ENCODE measurements at places on chromosomes 4 and X. TPM values are rescaled to one million over a fixed set of nuclear protein-coding genes. Genes with fewer than 3 reads are reported as not detected.

The PITX2 gene
- total RNA-seq: not detected

The RRH gene
- not detected for total RNA-seq

The SPOCK3 gene
- total RNA-seq: 1.4 TPM

The HTRA3 gene
- total RNA-seq: 20.0 TPM

The PTCHD1 gene
- total RNA-seq: 19.6 TPM

The CXCL5 gene
- total RNA-seq: not detected

The CT45A5 gene
- not detected for total RNA-seq

The NRK gene
- 3.4 TPM for total RNA-seq

The CWH43 gene
- not detected for total RNA-seq

The USP26 gene
- not detected for total RNA-seq

The TMEM271 gene
- 0.36 TPM for total RNA-seq

The PSAPL1 gene
- not detected for total RNA-seq

The TMEM150C gene
- total RNA-seq: 25.7 TPM

The YY2 gene
- 2.3 TPM for total RNA-seq

The GYPA gene
- total RNA-seq: not detected

The MMGT1 gene
- total RNA-seq: 32.5 TPM

The TBX22 gene
- not detected for total RNA-seq

The NXF2 gene
- total RNA-seq: not detected

The PLP1 gene
- total RNA-seq: 112 TPM

The PROM1 gene
- total RNA-seq: 2.8 TPM

The HSD17B10 gene
- total RNA-seq: 63.0 TPM
